Effector memory CD4-positive, alpha-beta T cell (primary cell): ENCODE measurements at places on chromosomes 2 and 18.

DNA sequence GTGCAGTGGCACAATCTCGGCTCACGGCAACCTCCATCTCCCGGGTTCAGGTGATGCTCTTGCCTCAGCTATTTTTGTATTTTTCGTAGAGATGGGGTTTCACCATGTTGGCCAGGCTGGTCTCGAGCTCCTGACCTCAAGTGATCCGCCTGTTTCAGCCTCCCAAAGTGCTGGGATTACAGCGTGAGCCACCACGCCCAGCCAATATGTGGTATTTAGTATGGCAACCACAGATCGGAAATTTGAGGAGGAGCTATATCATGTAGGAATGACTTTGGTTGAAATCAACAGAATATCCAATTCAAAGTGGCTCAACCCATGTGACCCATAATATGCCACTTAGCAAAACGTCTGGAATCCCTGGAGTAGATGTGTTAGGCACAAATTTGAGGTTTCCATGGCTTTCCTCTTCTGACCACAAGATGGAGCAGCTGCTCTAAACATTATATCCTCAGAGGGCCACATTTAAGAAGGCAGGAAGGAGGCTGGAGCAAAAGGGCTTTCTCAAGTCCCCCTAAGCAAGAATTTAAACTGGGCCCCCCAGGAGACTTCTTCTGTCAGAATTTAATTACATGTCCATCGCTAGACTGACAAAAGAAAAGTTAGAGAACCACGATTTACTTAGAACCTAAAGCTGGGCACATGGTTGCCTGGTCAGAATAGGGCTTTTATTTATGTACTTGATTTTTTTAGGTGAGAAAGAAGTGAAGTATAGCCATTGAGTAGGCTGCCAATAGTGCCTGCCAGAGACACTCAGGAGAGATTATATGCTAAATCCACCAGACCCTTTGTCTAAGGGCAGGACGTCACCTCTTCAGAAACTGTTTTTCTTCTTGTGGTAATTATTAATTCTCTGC is 49.6 kb upstream of the ITSN2 start:
- H3K4me3 ChIP-seq = no peak overlapping the region
- DNase-seq = peak; percentile 23
- no peaks in the 10 kb centered on the region for H3K4me1 ChIP-seq
- no peaks in the 10 kb centered on the region for H3K27me3 ChIP-seq
- no peak overlapping the region for H3K27ac ChIP-seq

- H3K36me3 ChIP-seq = no peaks in the 10 kb centered on the region
- no peak overlapping the region for H3K4me3 ChIP-seq
- no peaks in the 10 kb centered on the region for H3K27me3 ChIP-seq
- DNase-seq = no peak
Observed at GRCh38 chr2:142082368-142082767, 48.4 kb downstream of the LRP1B start.

DNA sequence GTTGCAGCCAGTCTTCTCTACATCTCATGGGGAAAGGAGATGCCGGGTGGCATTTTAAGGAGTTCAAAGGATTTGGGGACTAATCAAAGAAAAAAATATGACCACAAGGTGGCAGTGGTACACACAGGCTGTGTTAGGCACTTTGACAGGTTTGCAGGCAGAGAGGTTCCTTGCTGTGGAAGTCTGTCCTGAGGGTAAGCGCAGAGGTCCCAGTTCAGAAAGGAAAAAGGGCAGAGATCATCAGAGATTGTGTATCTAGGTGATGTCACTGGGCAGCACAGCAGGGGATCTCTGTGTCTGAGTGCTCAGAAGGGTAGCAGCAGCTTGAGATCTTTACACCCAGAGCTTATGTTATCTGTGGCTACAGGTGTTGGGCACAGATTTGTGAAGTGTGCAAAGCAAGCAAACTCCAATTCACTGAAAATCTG is 231.4 kb downstream of the LRRTM1 start:
- no peaks in the 10 kb centered on the region for H3K4me1 ChIP-seq
- H3K36me3 ChIP-seq = no peaks in the 10 kb centered on the region
- H3K27me3 ChIP-seq = no peaks in the 10 kb centered on the region
- DNase-seq = no peak
- no peak overlapping the region for H3K4me3 ChIP-seq
- no peak overlapping the region for H3K27ac ChIP-seq

DNA sequence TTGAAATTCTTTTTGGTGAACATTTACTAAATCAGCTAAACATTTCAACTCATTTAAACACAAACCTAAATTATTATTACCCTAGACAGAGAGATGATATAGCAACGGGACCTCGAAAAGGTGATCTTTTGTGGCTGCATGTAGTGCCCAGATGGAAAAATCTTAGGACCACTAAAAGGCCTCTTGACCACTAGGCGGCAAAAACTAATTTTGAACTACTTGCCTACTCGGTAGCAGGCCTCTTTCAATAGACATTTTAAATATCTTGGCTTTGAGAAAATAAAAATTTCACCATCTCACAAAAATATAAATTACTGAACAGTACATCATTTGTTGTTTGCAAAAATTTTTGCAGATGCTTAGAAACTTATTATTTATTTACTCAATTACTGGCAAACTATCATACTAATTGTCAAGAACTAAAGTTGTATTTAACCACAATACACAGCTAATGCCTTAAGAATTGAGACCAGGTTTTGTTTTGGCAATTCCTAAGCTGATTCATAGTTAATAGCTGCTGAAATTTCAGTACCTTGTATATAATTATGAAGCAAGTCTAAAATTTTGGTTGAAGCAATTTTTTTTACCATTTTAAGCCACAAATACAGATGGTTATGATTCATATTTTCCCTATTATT is 9.4 kb downstream of the COL3A1 start:
- H3K36me3 ChIP-seq = no peaks in the 10 kb centered on the region
- DNase-seq = no peak
- no peaks in the 10 kb centered on the region for H3K27me3 ChIP-seq
- H3K27ac ChIP-seq = no peak overlapping the region

DNA sequence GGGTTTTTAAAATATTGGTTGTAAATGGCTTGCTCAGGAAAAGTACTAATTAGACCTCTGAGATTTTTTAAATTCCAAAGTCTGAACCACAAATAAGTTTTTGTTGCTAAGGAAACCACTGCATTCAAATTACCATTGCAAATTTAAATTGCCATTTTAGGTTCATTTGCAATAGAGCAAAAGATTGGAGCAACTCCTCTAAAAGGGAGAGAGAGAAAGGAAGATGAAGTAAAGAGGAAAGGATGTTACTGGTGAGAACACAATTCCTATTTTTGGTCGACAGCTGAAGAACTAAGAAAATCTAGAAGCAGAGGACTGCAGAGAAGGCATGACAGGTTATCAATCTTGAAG is 74.9 kb downstream of the FOXI3 start:
- H3K4me3 ChIP-seq = no peak overlapping the region
- DNase-seq = no peak
- H3K27ac ChIP-seq = no peak overlapping the region
- no peaks in the 10 kb centered on the region for H3K27me3 ChIP-seq
- H3K36me3 ChIP-seq = no peaks in the 10 kb centered on the region

DNA sequence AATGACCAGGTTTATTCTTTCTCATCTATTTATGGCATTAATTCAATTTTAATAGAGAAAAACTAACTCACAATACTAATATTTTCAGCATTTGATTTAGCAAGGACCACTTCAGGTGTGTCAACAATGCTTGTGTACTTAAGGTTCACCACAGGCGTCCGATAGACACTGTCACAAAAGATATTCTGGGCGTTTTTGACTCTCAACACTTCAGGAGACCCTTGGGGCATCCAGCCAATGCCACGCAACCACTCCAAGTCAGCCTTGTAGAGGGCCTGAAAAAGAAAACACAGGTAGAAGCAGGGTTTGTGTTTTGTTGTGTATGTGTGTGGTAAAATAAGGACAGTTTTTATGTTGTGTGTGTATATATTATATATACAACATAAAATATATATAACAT is 158.2 kb downstream of the NEB start:
- no peaks in the 10 kb centered on the region for H3K27me3 ChIP-seq
- H3K4me1 ChIP-seq = no peaks in the 10 kb centered on the region
- no peak for DNase-seq
- H3K36me3 ChIP-seq = no peaks in the 10 kb centered on the region
